ENCODE measurements at places on chromosomes 1 and 21. TPM values are rescaled to one million over a fixed set of nuclear protein-coding genes. Genes with fewer than 3 reads are reported as not detected.

DNA sequence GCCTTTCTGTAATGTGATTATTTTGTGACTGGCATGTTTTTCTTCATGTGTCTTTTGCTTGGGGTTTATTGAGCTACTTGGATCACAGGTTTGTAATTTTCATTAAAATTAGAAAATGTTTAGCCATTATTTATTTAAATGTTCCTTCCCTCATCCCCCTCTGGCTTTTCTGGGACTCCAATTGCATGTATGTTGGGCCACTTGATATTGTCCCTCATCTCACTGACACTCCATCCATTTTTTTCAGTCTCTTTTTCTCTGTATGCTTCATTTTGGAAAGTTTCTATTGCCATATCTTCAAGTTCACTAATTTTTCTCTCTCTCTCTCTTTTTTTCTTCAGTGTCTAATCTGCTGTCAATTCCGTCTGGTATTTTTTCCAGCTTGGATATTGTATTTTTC is 390.1 kb downstream of the PRDM2 start:
- DNase-seq: no peak

Gene PTGS2
- total RNA-seq: 21.0 TPM

DNA sequence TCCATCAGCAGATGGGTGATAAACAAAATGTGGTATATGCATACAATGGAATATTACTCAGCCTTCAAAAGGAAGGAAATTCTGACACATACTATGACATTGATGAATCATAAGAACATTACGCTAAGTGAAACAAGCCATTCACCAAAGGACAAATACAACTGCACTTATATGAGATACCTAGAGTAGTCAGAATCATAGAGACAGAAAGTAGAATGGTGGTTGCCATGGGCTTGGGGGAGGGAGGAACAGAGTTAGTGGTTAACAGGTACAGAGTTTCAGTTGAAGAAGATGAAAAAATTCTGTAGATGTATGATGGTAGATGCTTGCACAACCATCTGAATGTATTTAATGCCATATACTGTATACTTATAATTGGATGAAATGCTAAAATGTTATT is 39.1 kb upstream of the KCNK2 start:
- DNase-seq: no peak

GRCh38 chr1:101522486-101522885 is 285.7 kb downstream of the S1PR1 start:
- no peak for DNase-seq

DNA sequence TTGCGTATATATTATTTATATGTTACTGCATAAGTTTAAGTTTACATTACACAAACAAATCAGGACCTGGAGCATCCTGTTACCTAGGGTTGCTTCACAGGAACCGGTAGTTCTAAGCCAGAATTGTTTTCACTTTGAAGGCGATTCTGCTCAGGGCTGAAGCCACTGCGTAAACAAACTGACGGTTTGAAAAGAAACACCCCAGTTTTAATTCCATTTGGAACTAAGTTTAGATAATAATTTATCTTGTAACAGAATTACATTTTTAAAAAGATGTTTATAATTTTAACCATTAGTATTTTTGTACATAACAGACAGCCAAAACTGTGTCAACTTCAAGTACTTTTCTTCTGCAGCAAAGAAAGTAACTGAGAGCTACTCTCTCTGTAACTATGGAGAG is 282.1 kb upstream of the LYPLAL1 start:
- no peak for DNase-seq

DNA sequence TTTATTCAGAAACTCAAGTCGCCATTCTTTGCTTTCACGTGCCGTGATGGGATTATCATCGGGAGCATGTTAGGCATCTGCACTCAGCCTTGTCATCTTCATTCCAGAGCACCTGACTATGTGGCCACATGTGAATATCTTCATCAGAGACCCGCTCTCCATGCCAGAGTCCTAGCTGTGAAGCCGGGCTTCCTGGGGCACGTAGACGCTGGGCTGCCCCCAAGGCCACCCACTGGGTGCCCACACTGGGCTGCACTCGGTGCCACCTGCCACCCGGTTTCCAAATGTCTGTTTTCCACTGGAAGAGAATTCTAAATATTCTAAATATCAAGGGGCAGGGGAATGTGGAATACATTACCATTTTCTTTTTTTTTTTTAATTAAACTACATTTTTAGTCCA is 43.8 kb downstream of the SLC37A1 start:
- DNase-seq: no peak

Gene C21orf91
- total RNA-seq: 8.9 TPM

DNA sequence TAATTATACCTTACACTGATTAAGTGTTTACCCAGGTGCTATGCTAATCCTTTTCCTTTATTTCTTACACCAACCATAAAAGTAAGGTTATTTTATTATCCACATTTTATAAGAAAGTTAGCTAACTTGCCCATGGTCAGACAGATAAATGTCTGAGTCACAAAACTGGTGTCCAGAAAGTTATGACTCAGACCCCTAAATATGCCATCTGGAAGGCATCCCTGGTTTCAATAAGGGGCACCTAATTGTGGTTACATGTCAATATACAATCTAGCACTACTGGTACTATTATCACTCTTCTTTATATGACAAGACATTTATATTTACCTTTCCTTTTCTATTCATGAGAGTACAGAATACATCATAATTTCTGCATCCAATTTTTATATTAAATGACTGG is 496.5 kb upstream of the ADGRL2 start:
- DNase-seq: no peak

Gene SUSD4
- 0.44 TPM for total RNA-seq

DNA sequence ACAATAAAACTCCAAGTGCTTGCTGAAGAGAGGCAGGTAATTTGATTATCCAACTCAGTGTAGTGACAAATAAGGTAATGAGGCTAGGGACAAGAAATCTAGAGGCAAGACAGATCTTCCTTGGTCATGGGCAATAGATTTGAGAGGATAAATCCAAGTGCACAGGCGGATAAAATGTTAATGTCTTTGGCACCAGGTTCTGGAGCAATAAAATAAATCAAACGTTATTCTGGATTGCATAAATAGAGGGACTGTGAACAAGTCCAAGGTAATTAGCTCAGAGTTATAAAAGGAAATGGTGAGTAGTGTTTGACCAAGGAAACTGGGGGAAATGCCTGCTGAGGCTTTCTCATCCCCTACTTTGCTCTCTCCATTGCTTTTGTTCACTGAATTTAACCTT is 329.3 kb upstream of the PROX1 start:
- DNase-seq: no peak

DNA sequence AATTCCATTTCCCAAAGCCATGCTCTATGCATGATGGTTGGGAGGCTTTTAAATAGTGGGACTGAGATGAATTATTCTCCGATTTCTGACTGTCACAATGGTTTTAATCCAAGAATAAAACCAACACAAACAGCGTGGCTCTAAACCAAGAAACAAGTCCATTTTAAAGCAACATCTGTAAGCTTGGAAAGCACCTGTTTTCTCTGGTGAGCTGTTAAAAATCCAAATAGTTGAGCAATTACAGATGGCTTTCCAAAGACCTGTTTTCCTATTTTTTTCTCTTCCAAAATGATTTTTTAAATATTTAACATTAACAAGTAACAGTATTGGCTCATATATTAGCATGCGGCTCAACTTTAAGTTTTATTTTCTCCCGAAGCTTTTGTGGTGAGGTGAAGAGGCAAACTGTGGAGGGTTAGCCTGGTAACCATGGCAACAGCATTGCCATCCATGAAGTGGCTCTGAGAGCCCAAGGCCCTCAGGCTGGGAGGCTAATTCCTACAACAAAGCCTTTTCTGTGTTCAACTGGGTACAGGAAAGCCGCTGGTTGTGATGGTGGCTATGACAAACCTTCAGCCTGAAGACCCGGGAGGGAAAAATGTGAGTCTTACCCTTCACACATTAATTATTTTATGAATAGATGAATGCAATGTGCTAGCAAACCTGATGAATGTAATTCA is 56.7 kb upstream of the B3GALT5 start:
- no peak for DNase-seq

Gene WDR64
- not detected for total RNA-seq

DNA sequence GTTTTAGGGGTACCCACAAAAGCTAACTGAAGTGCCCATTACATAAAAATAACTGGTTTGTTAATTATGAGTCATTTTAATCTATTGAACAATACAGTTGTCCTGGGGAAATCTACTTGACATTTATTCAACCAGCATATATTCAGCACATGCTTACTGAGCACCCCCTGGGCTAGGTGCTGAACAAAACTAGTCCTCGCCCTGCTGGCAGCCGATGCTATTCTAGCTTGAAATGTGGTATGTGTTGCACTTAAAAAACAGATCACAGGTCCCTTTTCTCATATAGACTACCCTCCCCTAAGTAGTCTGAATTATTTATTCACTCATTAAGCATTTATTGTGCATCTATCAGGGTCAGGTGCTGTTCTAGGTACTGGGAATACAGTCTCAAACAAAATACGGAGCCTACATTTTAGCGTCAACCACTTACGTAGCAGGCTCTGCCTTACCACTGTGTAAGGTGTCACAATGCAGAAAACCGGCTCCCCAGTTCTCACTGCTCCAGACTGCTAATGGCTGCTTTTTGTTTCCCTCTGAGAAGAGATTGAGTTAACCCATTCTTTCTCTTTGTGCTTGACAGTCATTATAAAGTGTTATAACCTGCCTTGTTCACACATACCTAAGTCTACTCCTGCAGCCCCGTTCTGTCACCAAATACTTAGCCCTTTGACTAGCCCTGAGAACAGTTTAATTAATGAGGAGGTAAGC is 57.1 kb downstream of the ADCY10 start:
- DNase-seq: no peak

- DNase-seq: no peak
These were observed 27.5 kb upstream of the PRKACB start for GRCh38 chr1:84116558-84116957.

DNA sequence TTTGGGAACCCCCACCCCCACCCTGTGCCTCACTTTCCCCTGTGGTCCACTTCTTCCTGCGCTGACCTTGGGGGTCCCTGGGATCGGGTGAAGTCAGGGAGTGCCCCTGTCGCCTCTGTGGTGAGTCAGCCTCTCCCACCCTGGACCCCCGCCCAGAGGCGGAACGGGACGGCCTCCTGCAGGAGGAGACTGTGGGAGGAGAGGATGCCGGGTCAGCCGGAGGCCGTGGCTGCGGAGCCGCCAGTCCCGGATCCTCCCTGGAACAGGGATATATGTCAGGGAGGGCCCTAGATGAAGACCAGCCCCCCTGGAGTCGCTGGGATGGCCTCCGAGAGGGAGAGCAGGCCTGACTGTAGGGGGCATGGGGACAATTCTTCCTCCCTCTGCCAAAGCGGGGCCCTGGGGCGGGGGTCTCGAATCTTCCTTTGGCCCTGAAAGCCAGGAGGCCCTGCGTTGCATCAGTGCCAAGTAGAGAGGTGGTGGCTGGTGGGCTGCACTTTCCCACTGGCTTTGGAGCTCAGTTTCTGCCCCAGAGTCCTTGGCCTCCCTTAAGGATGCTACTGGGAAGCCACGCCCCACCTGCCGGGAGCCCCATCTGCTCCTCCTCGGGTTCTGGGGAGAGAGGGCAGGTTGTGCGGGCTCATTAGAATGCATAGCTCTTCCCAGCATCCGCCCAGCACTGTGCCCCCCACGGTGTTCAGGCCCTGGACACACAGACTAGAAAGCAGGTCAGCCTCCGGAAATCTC is 930 bp downstream of the ARHGEF10L start:
- DNase-seq: no peak

Gene AGRN
- total RNA-seq: 35.7 TPM

- DNase-seq: no peak
These were observed 57.5 kb downstream of the IARS2 start for GRCh38 chr1:220151454-220151853.

Gene C1orf94
- not detected for total RNA-seq

GRCh38 chr1:35674111-35674510 is 32.8 kb upstream of the PSMB2 start:
- no peak for DNase-seq

Gene HTR6
- total RNA-seq: not detected

Gene WASF2
- total RNA-seq: 34.7 TPM

DNA sequence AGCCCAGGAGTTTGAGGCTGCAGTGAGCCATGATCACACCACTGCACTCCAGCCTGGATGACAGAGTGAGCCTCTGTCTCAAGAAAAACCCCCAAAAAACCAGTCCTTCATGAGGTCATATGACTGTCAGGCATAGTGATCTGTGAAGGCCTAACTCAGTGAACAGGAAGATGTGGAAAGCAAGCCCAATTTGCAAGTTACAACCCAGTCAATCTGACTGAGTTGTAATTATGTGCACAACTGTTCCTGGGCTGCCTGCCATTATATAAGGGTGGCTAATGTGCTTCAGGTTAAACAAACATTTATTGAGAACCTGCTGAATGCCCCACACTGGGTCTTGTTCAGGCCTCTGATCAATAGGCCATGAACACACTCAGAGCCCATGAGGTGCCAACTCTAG is 38.2 kb upstream of the KIRREL1 start:
- DNase-seq: no peak

GRCh38 chr1:25694167-25695007 is 77.8 kb downstream of the MAN1C1 start:
- DNase-seq: no peak

- DNase-seq: no peak
These were observed 71.6 kb downstream of the CD2 start for GRCh38 chr1:116825720-116826438.

DNA sequence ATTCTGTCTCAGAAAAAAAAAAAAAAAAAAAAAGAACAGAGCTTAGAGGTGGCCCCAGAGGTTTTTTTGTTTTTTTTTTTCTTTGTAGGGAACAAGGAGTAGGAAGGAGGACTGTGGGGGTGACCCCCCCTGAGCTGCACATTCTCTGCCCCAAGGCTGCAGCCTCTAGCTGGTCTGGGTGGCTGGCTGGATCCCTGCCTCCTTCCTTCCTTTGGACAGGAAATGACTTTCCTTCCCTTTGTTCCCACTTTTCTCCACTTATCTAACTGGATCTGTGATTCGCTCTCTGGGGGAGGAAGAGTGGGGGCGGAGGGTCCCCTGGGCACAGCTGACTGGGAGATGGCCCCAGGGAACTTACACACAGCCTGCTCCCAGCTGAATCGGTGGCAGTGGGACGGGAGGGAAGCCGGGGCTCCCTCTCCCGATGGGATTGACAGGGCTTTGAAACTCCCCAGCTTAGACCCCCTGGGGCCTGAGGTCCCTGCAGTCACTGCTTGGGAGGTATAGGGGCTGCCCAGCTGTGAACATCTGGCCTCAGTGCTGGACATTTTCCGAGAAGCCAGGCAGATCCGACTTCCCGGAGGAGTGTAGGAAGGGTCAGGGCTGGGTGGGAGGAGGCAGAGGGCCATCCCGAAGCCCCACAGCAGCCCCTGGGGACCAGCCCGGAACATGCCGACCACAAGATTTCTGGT is 2.1 kb downstream of the FBLIM1 start:
- DNase-seq: peak; percentile 48

DNA sequence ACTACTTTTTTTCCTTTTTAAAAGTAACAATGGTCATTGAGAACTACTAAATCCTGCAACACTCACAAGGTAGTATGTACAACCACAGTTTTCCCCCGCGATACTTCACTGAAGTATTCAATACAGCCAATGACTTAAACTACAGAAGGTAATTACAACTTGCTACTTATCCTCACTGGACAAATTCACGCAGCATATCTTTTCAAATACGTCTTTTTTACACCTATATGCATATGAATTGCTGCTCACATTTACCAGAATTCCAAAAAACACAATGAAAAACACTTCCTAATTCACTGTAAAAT is 12.4 kb downstream of the NRIP1 start:
- DNase-seq: no peak

- no peak for DNase-seq
These were observed 150.0 kb downstream of the ADGRL2 start for GRCh38 chr1:81950591-81951244.

Gene LRRC71
- under 0.01 TPM for total RNA-seq

GRCh38 chr1:218330043-218330623 is 15.0 kb upstream of the TGFB2 start:
- DNase-seq: peak; percentile 61

Gene TMIGD3
- total RNA-seq: not detected

GRCh38 chr1:222275729-222276465 is 272.0 kb downstream of the HHIPL2 start:
- no peak for DNase-seq
